ENCODE measurements at places on chromosomes 16 and 17. TPM values are rescaled to one million over a fixed set of nuclear protein-coding genes. Genes with fewer than 3 reads are reported as not detected.

GRCh38 chr16:57324749-57325148 is 33.8 kb upstream of the CCL22 start:
- H3K36me3 ChIP-seq = no peaks in the 10 kb centered on the region
- DNase-seq = no peak
- H3K27me3 ChIP-seq = peaks cover 5% of the 10 kb centered on the region
- no peak overlapping the region for H3K27ac ChIP-seq
- H3K4me1 ChIP-seq = no peaks in the 10 kb centered on the region

GRCh38 chr17:47225436-47225858 is 16.3 kb downstream of the MYL4 start:
- H3K36me3 ChIP-seq = peaks cover 3% of the 10 kb centered on the region
- peaks cover 7% of the 10 kb centered on the region for H3K27me3 ChIP-seq
- DNase-seq = no peak
- no peak overlapping the region for H3K4me3 ChIP-seq
- peaks cover 24% of the 10 kb centered on the region for H3K4me1 ChIP-seq
- H3K27ac ChIP-seq = no peak overlapping the region

DNA sequence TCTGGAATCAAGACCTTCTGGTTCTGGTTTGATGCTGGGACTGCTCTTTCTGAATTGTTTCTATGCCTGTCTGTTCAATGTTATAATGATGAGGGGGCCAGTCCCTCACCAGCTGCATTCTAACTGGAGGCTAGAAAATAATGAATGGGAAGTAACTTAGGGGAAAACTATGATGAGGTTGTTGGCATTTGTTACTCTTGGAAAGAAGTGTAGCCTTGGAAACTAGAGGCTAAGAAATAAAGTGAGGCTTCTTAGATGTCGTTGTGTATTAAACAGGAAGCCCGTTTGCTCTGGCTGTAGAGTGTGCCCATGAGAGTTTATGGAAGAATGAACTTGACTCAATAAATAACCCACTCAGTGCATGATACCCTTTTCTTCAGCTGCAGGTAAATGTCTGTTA is 140.8 kb downstream of the PRKCA start:
- peak overlapping the region; percentile 61 for H3K27ac ChIP-seq
- peaks cover 59% of the 10 kb centered on the region for H3K36me3 ChIP-seq
- no peaks in the 10 kb centered on the region for H3K27me3 ChIP-seq
- peaks cover 32% of the 10 kb centered on the region for H3K4me1 ChIP-seq
- DNase-seq = no peak
- H3K4me3 ChIP-seq = no peak overlapping the region

DNA sequence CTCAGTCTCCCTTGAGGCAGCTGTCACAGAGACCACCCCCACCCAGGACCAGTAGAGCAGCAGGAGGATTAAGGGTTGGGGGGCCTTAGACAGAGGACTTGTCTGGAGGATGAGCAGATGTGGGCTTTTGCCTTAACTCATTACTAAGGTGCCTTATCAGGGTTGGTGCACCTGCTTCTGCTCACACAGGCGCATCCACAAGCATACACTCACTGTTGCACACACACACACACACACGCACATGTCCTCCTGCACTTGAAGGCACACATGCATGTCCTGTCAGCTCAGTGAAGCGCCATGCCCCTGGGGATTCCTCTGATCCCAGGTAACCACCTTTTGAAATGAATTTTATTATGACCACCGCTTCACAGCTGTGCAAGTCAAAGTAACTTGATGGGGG is 1.2 kb downstream of the GFAP start:
- no peak for DNase-seq
- no peak overlapping the region for H3K27ac ChIP-seq
- peaks cover 7% of the 10 kb centered on the region for H3K4me1 ChIP-seq
- H3K27me3 ChIP-seq = peaks cover 33% of the 10 kb centered on the region
- no peak overlapping the region for H3K4me3 ChIP-seq

GRCh38 chr17:35612924-35613521 is 25.9 kb downstream of the AP2B1 start:
- H3K4me3 ChIP-seq = no peak overlapping the region
- H3K4me1 ChIP-seq = peaks cover 5% of the 10 kb centered on the region
- peaks cover 54% of the 10 kb centered on the region for H3K36me3 ChIP-seq
- no peak for DNase-seq
- H3K27ac ChIP-seq = no peak overlapping the region
- no peaks in the 10 kb centered on the region for H3K27me3 ChIP-seq

DNA sequence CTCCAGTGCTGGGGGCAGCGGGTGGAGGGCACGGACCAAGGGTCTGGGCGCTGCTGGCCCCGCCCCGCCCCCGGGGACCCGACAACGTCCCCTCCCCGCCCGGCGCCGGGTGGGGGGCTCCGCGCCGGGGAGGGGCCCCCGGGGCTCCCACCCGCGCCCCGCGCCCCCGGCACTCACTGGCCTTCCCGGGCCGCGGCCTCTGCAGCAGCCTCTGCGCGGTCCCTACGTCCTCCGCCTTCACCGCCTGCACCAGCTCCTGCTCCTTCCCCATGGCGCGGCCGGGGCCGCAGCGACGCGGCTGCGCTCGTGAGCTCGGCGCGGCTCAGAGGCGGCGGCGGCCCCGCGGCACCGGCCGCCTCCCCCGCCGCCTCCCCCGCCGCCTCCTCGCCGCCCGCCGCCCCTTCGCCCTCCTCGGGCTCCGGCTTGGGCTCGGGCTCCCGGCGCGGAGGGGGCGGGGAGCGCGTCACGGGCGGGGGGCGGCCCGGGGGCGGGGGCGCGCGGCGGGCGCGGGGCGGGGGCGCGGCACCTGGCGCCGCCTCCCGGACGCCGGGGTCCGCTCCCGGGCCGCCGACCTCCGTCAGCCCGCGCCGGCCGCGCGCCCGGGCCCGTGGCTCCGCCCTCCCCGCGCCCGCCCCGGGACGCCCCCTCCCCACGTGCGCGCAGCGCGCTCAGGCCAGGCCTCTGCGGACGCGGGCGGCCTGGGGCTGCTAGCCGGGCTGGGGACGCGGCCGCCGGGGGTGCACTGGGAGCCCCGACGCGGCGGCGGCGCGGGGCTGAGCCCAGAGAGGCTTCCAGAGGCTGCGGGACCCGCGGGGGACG is at the start of gene CASKIN1:
CASKIN1 (minus strand) TSS at position 444 of the 819 bp plus-strand sequence; CDS start at position 271, 173 bp downstream.
- peak within 1 kb of the TSS; percentile 47 for H3K4me3 ChIP-seq
- no peaks in the 10 kb centered on the region for H3K4me1 ChIP-seq
- no peak for DNase-seq
- H3K36me3 ChIP-seq = no peaks in the 10 kb centered on the region

DNA sequence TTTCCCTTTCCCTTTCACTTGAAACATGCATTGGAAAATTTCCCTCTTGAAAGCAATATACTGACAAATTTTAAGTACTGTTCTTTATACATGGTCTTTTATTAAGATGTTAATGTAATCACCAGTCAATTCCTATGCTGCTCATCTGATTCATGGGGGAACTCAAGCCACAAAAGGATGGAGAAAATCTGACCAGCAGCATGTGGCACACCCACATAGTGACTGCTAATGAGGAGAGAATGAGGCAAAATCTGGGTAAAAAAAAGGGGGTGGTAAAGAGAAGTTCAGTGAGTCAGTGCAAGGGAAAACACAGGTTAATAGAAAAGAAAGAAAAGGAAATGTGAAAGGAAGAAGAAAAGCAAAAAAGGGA is 11.3 kb downstream of the RFFL start:
- H3K4me1 ChIP-seq = peaks cover 49% of the 10 kb centered on the region
- no peaks in the 10 kb centered on the region for H3K27me3 ChIP-seq
- DNase-seq = no peak

GRCh38 chr16:87539113-87539512 is 46.3 kb upstream of the ZCCHC14 start:
- H3K27ac ChIP-seq = no peak overlapping the region
- H3K36me3 ChIP-seq = no peaks in the 10 kb centered on the region
- H3K4me3 ChIP-seq = no peak overlapping the region
- no peak for DNase-seq
- peaks cover 5% of the 10 kb centered on the region for H3K4me1 ChIP-seq

GRCh38 chr17:57899822-57900221 is 50.0 kb upstream of the MRPS23 start:
- H3K27ac ChIP-seq = no peak overlapping the region
- H3K4me1 ChIP-seq = peaks cover 13% of the 10 kb centered on the region
- no peak overlapping the region for H3K4me3 ChIP-seq
- no peaks in the 10 kb centered on the region for H3K27me3 ChIP-seq
- no peaks in the 10 kb centered on the region for H3K36me3 ChIP-seq

- no peak for DNase-seq
- H3K36me3 ChIP-seq = peaks cover 55% of the 10 kb centered on the region
- H3K4me1 ChIP-seq = peaks cover 53% of the 10 kb centered on the region
- H3K4me3 ChIP-seq = no peak overlapping the region
- no peaks in the 10 kb centered on the region for H3K27me3 ChIP-seq
- H3K27ac ChIP-seq = no peak overlapping the region
These were observed 104.7 kb downstream of the SMG6 start for GRCh38 chr17:2198927-2199326.

GJC1 gene
- 8.2 TPM for total RNA-seq

TEKT3 gene
- not detected for total RNA-seq

NKD1 gene
- 1.8 TPM for total RNA-seq

PRCD gene
- total RNA-seq = not detected
